ENCODE measurements at places on chromosomes 4 and X.

GRCh38 chrX:132017431-132018185 is 5.5 kb upstream of the STK26 start:
- no peak for DNase-seq

DNA sequence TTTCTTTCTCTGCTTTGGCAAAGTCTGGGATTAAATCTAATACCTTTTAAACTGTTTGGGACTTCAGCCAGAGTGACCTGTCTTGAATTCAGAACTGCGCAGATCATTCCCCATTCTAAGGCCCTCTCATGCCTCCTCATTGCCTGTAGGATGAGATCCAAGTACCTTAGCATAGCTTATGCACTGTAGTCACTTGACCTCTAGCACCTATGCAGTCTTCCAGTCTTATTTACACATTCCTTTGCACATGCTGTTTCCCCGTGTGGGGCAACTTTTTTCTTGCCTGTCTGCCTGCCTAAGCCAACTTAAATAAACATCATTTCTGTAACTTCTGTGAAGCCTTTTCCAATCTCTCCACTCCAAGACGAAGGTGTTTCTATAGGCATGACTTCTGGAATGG is 68.4 kb downstream of the AR start:
- DNase-seq = no peak

DNA sequence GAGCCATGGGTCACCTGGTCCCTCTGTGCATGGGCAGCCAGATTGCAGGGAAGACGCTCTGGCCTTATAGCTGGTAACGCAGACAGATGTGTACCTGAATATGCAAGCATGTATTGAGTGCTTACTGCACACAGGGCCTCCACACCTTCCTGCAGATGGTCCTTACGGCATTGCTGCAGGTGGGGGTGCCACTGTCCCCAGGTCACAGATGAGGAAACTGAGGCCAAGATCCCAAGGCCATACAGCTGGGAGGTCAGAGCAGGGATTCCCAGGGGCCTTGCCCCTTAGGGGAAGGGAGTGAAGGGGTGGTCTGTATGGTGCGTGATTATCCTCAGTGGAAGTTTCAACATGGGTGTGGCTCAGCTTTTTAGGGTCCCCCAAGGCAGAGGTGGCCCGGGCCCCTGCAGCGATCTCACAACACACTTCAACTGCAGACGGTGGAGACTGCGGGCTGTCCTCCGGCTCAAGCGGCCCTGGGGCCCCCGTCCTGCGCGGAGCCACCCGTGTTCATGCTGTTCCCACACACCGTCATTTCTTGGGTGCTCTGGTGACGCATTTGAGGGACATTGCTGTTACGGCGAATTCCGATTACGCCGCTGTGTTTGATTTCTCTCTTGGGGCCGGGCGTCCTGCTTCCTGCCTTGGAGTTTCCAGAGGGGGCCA is 8.1 kb downstream of the DOK7 start:
- no peak for DNase-seq

DNA sequence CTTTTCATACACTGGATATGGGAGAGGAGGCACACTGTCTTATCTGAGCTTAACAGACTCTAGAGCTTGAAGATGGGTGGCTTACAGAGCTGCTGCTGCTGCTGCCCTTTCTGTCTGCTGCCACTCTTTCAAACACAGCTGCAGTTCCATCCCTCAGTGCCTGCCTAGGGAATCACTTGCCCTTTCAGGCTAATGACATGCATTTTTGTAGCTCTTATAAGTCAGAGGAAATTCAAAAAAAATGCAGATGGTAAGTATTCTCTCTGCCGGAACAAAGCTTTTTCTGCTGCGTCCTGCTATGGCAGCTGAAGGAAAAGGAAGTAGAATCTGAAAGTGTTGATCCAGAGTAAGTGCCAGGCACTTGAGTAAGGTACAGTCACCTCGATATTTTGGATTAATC is 460.4 kb upstream of the DIAPH2 start:
- no peak for DNase-seq

GRCh38 chr4:176319704-176320339 is at the start of gene SPCS3:
Gene SPCS3 (plus strand): TSS chr4:176319966. CDS start chr4:176320077, 111 bp downstream.
- DNase-seq = peak; percentile 89

- DNase-seq = no peak
Observed at GRCh38 chr4:949656-950055, 17.4 kb downstream of the TMEM175 start.

DNA sequence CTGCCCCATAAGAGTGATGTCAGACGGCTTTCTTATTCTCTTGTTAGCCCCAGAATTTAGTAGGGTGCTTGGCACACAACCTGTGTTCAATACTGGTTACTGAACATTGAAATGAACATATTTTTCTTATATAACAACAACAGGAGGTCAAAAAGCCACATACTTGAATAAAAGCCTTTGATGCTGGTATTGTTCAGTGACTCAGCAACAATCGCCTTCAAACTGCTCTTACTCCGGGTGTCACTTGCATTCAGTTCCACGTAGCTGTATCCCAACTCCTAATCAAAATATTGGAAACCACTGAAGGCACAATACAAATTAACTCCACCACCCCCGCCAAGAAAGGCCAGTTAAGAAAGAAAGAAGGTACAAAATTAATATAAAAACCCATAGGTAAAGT is 61.5 kb downstream of the RFC1 start:
- DNase-seq = no peak

DNA sequence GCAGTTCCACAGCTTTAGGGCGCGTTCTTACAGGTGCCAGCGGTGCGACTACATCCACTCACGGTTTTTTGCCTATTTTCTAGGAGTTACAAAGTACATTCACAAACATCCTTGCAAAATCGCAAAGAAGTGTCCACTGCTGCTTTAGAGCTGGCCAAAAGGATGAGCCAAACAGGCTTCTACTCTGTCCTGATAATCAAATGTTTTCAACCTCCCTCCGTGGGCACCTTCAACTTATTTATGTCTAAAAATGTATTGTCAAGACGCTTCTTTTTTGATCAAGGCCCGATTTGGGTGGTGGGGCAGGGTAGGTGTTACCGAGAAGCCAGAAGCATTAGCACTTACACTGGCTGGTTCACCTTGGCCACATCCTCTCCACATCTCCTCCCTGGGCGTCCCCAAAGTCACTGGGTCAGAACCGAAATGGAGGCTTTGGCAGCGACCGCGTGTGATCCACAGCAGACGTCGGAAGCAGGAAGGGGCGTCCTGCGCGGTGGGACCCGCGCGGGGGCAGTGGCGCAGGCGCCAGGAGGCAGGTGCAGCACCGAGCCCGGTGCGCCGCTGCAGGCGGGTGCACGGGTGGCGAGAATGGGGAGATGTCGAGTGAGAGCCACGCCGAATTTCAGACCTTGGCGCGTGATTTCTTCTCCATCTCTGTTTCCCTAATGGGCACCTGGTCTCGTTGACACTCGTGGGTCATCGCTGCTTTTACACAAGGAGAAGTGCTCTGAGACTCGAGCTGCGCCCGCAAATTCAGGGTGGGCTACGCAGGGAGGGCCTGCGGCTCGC is 16.9 kb downstream of the NKX3-2 start:
- DNase-seq = no peak

DNA sequence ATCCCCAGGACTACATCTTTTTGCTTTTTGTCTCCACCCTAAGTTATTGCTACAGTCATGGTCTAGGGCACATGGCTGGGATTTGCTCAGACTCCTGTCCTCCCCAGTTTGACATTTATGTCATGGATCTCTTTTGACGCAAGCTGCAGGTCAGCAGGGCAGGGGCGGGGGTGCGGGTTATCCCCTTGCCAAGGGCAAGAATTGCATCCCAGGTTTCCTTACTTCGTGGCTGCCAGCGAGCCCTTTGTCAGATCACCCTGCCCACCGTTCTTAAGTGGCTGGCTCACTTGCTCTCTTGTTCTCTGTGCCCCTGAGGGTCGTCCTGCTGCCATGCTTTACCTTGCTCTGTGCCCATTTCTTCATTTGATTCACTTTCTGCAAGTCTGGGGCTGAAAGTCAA is 21.1 kb upstream of the UBA1 start:
- DNase-seq = no peak

DNA sequence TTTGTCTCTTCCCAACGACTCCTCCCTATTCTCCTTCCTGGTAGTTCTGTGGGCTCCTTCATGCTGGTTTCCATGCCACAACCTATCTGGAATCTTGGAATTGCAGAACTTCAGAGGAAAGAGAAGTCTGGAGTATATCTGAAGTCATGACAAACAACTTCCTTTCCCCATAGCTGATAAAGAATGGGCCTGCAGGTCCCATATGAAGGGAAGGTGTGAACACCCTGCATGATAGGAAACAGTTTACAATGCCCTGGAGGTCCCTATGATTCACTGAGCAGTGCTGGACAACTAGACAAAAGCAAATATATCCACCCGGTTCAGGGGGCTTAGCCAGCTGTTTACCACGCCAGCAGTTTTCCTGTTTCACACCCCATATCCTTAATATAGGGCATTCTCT is 19.4 kb downstream of the FAM9C start:
- no peak for DNase-seq

DNA sequence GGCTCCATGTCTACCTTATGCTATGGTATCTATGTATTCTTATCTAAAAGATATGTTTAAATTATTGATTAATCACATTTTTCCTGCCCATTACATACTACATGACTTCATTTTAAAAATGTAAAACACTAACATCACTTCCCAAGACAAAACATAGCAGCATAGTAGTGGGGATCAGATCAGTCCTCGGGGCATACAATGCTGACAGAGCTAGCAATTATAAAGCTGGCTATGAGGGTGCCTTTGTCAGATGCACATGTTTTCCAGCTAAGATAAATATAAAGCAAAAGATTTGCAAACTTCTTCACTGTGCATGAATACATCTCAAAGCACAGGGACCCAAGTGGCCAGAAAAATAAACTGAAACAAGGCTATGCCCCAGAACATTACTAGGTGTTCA is 549.8 kb upstream of the INTU start:
- no peak for DNase-seq

GRCh38 chrX:85994797-85995196 is 52.6 kb downstream of the CHM start:
- DNase-seq = no peak

DNA sequence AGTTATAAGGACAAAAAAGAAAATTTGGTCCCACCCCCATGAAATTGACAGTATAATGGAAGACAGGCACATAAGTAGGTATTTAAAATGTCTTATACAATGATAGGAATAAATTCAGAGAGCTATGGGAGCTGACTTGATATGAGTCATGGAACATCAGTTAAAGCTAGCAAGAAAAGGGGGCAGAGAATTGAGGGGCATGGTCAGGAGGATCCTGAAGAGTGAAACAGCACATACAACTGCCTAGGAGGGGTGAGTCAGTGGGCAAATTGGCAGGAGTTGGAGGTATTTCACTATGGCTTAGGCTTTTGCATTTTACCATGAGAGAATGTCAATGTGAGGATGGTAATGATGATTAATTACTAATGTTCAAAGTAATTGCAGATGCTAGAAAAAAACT is 95.4 kb upstream of the BANK1 start:
- DNase-seq = no peak

- DNase-seq = no peak
Observed at GRCh38 chr4:7427831-7428260, 6.9 kb downstream of the PSAPL1 start.

- no peak for DNase-seq
Observed at GRCh38 chr4:80305466-80305865, 30.1 kb upstream of the CFAP299 start.

- no peak for DNase-seq
Observed at GRCh38 chr4:128342762-128343161, 55.1 kb upstream of the PGRMC2 start.

DNA sequence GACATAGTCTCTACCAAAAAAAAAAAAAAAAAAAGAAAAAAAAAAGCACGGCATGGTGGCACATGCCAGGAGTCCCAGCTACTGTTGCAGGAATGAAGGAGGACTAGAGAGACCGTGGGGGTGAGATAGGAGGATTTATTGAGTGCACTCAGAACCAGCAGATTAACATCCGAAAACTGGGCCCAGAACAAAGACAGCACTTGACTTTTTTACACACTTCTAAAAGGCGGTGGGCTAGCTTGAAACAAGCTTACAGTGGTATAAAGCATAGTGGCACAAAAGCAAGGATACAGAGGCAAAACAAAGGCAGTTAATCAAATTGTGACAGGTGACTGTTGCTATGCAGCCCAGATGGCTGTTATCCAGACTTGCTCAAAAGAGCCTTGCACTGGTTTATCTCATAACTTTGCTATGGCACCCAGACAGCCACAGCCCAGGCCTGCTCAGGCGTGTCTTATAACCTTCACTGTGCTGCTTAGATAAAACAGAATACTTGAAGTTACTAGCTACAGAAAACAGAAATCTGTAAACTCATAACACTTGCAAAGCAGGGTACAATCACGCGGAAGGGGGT is 9.9 kb upstream of the PI4K2B start:
- no peak for DNase-seq

DNA sequence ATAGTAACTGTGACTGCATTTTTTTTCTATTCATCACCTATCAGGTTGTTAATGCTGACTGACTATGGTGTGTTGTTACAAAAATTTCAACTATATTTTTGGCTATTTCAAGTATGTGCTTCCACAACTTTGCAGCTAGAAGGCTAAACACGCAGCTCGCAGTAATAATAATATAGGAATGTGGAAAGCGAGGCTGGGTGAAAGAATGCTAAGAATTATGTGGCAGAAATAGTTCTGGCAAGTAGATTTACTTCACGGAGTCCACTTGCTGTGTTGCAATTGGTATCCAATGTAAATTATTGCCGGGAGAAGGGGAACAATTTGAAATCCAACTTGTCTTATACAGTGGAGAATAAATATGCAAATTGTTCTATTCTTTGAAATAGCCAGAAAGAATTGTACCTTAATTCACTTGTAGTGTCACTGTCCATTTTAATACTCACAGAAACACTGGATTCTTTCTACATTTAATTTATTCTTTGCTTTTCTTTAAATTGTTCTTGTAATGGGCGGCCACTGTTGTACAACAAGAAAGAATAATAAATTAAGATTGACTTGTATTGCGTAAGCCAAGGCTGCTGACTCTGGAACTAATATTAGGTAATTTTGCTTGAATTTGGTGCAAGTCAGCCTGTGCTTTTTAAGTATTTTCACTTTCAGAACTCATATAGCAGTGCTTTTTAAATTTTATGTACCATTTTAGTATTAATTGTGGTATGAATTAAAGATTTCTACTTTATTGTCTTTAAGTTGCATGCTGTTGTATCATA is 154.9 kb downstream of the FRMPD4 start:
- no peak for DNase-seq

GRCh38 chrX:54640736-54641135 is 110.7 kb downstream of the GNL3L start:
- no peak for DNase-seq

DNA sequence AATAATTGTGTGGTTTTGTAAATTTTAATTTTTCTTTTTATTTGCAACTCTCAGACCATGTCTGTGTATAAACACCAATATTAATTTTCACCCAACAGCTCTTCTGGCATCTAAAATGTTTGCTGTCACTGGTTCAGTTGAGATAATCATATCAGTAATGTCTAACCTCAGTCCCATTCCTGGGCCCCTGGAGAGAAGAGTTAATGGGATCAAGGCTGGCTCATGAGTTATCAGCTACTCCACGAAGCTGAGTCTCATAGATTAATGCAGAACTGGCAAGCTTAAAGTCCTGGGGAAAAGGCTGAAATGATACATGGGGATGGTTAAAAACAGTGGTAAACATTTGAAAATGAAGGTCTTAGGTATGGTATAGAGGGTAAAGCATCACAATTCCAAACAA is 28.4 kb upstream of the TSPAN5 start:
- no peak for DNase-seq
